ENCODE measurements at places on chromosomes 1 and 21. TPM values are rescaled to one million over a fixed set of nuclear protein-coding genes. Genes with fewer than 3 reads are reported as not detected.
A peak's percentile ranks its signal among the peaks of the same experiment; 100 is the strongest.

The VSIG8 gene
- not detected for polyA plus RNA-seq

The CFAP126 gene
- not detected for polyA plus RNA-seq

The TMEM240 gene
- 4.5 TPM for polyA plus RNA-seq

DNA sequence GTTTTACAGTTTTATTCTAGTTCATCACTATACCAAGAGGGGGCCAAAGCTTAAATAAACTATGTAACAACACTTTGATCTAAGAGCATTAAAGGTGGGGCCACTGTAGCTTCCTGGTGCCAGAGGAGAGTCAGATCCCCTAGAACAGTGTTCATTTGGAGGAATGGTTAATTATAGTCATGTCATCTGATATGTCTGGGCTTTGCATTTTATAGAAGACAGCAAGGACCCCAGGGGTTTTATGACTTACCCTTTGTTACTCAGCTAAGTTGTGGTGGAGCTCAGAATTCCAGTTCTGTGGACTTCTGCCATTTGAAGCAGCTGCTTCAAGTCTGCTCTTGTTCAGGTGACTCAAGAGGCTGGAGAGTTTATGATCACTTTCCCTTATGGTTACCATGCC lies 16.7 kb downstream of the KDM4A start:
- no peaks in the 10 kb centered on the region for H3K4me1 ChIP-seq
- no peak overlapping the region for H3K27ac ChIP-seq
- H3K36me3 ChIP-seq = peaks cover 100% of the 10 kb centered on the region
- H3K27me3 ChIP-seq = no peaks in the 10 kb centered on the region
- no peak for DNase-seq

DNA sequence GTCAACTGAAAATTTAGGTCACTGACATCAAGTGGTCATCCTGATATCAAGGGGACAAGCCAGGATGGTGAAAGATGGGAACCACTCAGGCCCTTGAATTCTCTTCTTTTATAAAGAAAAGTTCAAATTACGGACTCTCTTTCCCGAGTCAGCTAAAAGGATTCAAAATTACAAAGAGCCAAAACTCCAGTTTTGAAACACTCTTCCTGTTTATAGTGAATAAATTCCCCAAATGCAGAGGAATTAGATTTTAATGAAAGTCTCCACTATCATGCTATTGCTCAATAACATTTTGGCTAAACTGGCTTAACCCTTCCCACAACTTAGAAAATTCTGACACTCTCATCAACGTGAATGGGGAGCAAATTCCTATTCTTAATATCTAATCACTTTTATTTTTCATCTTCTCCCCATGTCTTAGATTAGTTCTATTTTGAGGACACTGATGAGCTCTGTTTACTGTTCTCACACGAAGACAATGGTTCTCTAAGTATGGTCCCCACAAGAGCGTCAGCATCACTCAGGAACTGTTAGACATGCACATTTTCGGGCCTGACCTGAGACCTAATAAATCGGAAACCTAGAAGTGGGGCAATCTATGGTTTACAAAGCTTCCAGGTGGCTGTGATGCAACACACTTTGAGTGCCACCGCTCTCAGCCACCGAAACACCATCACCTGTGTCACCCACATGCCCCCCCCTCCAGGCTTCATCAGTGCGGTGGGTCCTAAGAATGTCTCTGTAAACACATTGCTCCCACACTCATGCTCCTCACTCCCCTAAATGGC lies 64.4 kb upstream of the TIAM1 start:
- peak overlapping the region; percentile 51 for H3K27ac ChIP-seq
- DNase-seq = no peak
- no peaks in the 10 kb centered on the region for H3K27me3 ChIP-seq

DNA sequence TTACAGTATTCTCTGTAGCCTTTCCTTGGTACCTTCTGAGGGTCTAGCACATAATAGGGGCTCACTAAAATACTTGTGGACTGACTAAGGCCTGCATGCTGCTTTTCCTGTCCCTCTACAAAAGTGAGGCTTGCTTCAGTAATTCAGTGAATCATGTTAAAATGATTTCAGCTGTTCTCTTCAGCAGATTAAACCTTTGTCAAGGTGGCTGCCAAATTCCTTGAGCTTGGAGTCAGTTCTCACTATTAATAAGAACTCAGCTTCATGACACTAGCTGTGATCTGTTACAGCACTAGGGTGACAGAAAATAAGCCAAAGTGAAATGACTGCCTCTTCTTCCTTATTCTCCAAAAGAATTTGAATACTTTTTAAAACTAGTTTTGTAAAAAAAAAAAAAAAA lies 128.8 kb downstream of the KCNN3 start:
- no peak overlapping the region for H3K4me3 ChIP-seq
- DNase-seq = no peak
- H3K36me3 ChIP-seq = no peaks in the 10 kb centered on the region
- H3K27ac ChIP-seq = no peak overlapping the region
- no peaks in the 10 kb centered on the region for H3K27me3 ChIP-seq

DNA sequence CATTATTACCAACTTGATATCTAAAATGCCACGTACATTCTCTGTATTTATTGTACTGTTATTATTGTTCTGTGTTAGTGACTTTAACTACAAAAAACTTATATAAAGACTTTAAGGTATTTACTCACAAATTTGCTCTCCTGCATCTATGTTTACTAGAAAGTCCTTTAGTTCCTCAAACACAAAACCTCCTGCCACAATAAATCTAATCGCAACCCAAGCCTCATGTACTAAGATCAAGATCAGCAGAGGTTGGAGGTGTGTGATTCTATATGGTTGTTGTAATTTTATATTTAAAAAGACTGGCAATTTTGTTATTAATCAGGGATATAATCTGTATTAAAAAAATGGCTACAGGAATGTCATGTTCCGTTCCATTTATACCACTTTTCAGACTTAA lies 68.6 kb downstream of the VAV3 start:
- H3K27me3 ChIP-seq = no peaks in the 10 kb centered on the region
- no peak overlapping the region for H3K27ac ChIP-seq
- no peak for DNase-seq

DNA sequence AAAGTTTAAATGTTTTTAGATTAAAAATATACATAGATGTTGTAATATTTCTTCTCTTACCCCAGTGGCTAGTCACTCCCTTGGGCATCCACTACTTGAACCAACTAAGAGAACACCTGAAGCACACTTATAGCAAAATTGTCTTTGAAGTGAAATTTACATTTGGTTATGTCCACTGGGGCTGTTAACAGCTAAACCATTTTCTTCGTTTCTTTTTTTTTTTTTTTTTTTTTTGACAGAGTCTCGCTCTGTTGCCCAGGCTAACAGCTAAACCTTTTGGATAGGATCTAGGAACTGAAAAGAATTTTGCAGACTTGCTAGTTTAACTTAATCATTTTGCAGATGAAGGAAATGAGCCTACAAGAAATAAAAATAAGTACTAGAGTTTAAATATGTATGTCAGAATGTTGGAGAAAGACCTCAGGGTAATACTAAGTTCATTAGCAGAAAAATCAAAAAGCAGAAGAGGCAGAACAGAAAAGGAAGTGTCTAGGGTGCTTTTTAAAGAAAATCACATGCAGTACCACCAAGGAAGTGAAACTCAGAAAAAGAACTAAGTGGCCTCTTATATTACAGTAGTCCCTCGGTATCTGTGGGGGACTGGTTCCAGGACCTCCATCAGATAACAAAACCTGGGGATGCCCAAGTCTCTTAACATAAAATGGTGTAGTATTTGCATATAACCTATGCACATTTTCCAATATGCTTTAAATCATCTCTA lies 11.8 kb downstream of the DRAM2 start:
- H3K36me3 ChIP-seq = peaks cover 70% of the 10 kb centered on the region
- no peaks in the 10 kb centered on the region for H3K4me1 ChIP-seq
- no peaks in the 10 kb centered on the region for H3K27me3 ChIP-seq
- DNase-seq = peak; percentile 24
- no peak overlapping the region for H3K27ac ChIP-seq

DNA sequence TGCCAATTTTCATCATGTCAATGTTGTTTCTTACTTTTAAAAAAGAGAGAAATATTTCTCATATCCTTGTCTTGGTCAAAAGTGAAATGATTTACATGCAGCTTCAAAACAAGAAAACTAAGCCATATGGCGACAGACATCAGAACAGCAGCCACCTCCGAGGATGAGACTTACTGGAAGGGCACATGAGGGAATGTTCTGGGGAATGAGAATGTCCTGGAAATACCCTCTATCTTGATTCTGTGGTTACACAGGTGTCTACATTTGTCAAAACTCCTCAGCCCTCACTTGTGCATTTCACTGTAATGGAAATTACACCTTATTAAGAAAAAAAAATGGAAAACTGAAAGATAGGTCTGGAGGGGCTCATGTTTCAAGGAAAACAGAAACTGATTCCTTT lies 14.2 kb upstream of the ECE1 start:
- no peak for DNase-seq
- no peak overlapping the region for H3K4me3 ChIP-seq
- H3K36me3 ChIP-seq = no peaks in the 10 kb centered on the region
